ENCODE measurements at places on chromosomes 13 and 19. TPM values are rescaled to one million over a fixed set of nuclear protein-coding genes. Genes with fewer than 3 reads are reported as not detected.
A peak's percentile ranks its signal among the peaks of the same experiment; 100 is the strongest.

The CFD gene
- 298 TPM for total RNA-seq

The ZNF726 gene
- 0.80 TPM for total RNA-seq

The OLFM2 gene
- total RNA-seq, result 3.6 TPM

DNA sequence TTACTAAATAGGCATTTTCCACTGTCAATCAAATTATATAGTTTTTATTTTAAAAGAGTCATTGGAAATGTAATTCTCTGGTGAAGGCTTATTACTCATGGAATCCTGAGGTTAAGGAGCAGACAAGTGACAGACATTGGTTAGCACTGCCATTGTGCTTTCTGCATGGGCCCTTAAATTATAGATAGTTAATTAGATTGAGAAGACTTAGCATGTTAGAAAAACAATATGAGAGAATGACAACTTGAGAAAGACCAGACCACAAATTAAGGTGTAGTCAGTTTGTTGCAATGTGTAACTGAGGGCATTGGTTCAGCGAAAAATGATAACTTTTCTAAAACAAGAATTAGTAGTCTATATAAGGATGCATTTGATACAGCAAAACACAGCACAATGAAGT lies 195.5 kb downstream of the SLITRK6 start:
- H3K27ac ChIP-seq, result no peak overlapping the region
- H3K27me3 ChIP-seq, result no peaks in the 10 kb centered on the region
- no peaks in the 10 kb centered on the region for H3K36me3 ChIP-seq
- no peak overlapping the region for H3K4me3 ChIP-seq
- no peaks in the 10 kb centered on the region for H3K4me1 ChIP-seq

DNA sequence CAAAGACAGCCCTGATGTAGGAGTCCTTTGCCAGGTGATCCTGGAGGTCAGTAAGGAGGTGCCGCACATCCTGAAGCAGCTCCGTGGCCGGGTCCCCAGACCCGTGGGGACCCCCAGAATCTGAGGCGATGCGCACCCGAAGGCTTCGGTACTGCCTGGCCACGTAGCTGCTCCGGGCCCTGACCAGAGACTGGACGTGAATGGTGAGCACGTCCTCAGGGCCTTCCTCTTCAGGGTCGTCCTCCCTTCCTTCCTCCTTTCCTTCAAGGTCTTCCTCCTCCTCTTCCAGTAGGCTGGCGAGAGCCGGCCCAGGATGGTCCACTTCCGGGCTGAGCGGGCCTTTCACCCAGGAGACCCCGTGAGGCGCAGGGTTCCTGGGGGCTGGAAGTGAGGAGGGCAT lies 7.5 kb downstream of the RINL start:
- peaks cover 4% of the 10 kb centered on the region for H3K27me3 ChIP-seq
- no peaks in the 10 kb centered on the region for H3K36me3 ChIP-seq
- no peak for DNase-seq

DNA sequence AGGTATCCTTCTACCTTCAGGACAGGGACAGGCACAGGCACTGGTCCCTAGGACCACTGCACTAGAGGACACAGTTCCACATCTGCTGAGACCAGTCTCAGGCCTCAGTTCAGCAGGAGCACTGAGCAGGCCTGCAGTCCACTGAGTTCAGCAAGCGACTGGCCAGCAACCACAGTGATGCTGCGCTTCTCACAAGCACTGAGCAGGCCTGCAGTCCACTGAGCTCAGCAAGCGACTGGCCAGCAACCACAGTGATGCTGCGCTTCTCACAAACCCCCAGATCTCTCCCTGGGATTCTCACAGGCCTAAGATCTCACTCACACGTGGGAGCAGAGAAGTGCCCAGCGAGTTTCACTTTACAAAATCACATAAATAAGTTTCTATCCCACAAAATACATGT lies 140.6 kb downstream of the IRS2 start:
- H3K27me3 ChIP-seq, result no peaks in the 10 kb centered on the region
- H3K4me3 ChIP-seq, result no peak overlapping the region
- peak; percentile 31 for DNase-seq
- H3K4me1 ChIP-seq, result no peaks in the 10 kb centered on the region
- no peaks in the 10 kb centered on the region for H3K36me3 ChIP-seq
- H3K27ac ChIP-seq, result no peak overlapping the region

- no peak overlapping the region for H3K27ac ChIP-seq
- H3K4me1 ChIP-seq, result no peaks in the 10 kb centered on the region
- H3K4me3 ChIP-seq, result no peak overlapping the region
- DNase-seq, result no peak
- peaks cover 47% of the 10 kb centered on the region for H3K36me3 ChIP-seq
- no peaks in the 10 kb centered on the region for H3K27me3 ChIP-seq
Measured at GRCh38 chr13:112509190-112509589, 78.8 kb downstream of the TUBGCP3 start.

DNA sequence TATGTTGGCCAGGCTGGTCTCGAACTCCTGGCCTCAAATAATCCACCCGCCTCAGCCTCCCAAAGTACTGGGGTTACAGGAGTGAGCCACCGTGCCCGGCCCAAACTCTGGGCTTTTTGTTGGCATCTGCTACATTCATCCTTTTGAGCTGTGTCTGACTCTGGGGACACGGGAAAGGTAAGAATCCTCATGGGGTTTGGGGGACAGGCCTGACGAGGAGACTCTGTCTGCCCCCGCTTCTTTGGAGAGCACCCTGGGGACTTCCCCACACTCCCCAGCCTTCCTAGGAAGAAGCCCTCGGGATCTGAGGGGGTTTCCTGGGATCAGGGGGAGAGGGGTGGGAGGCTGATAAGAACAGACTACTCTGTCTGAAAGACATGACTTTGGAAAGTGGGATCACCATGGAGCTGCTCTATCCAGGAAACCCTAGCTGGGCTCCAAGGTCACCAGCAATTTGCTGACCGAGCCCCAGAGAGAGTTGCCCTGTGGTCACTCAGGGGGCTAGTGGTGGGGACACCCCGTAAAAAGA lies 8.1 kb upstream of the FCER2 start:
- no peaks in the 10 kb centered on the region for H3K36me3 ChIP-seq
- DNase-seq, result no peak
- no peaks in the 10 kb centered on the region for H3K4me1 ChIP-seq

The HTR2A gene
- total RNA-seq, result 0.32 TPM

GRCh38 chr19:55552206-55552605 lies 6.9 kb upstream of the SBK3 start:
- H3K4me1 ChIP-seq, result peaks cover 12% of the 10 kb centered on the region
- H3K4me3 ChIP-seq, result no peak overlapping the region
- no peak overlapping the region for H3K27ac ChIP-seq
- H3K27me3 ChIP-seq, result peaks cover 12% of the 10 kb centered on the region
- H3K36me3 ChIP-seq, result no peaks in the 10 kb centered on the region
- no peak for DNase-seq

DNA sequence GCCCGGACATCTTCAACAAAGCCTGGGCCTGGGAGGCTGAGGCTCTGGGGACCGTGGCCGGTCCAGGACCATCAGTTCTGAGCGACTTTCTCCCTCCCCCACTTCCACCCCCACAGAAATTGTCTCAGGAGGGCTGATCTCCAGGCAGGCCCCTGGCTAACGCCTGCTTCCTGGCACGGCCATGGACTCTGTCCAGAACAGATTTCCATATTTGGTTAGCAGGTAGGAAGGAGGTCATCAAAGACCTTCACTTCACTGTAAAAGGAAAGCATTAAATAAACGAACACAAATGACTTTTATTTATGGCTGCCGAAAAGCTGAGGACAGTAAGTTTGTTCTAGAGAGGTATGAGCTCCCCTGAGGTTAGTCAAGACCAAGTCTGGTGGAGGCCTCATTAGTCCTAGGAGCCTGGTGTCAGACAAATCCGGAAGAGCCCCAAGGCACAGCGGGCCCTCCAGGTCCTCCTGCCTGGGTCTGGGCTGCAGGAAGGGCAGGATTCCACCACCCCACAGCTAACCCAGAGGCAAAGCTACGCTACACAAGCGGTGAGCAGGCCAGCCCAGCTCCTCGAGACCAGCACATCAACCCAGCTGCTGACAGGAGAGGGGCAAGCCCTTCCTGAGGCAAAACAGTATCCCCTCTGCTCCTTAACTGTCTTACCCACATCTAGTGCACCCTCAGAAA lies 4.6 kb upstream of the PLPP2 start:
- no peak overlapping the region for H3K4me3 ChIP-seq
- no peak for DNase-seq
- H3K36me3 ChIP-seq, result no peaks in the 10 kb centered on the region
- H3K27me3 ChIP-seq, result no peaks in the 10 kb centered on the region
- H3K4me1 ChIP-seq, result peaks cover 22% of the 10 kb centered on the region

The SPTBN4 gene
- 5.8 TPM for total RNA-seq
